Left renal cortex interstitium (tissue), 4 donors: ENCODE measurements at places on chromosomes 5 and 9. TPM values are rescaled to one million over a fixed set of nuclear protein-coding genes. Genes with fewer than 3 reads are reported as not detected.

- no peak for DNase-seq
These were observed 36.1 kb downstream of the MRPL36 start for GRCh38 chr5:1763548-1763911.

DNA sequence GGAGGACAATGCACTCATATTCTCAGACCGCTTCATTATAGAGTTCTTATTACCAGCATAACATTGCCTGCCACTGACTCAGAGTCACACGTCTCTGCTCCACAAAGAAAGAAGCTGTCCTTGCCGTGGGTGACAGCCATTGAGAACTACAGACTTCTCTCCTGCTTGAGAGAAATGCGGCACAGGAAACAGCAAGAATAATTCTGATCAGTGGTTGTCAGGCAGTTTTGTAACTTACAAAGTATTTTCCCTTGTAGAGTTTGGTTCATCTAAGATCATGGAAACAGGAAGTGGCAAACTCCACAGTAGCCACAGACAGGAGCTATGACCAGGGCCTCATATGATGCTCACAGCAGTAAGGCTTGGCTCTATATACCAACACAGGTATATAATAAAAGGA lies 47.0 kb downstream of the KCNV2 start:
- DNase-seq, result no peak

- DNase-seq, result peak; percentile 55
These were observed 97.5 kb upstream of the ARAP3 start for GRCh38 chr5:141779503-141779973.

DNA sequence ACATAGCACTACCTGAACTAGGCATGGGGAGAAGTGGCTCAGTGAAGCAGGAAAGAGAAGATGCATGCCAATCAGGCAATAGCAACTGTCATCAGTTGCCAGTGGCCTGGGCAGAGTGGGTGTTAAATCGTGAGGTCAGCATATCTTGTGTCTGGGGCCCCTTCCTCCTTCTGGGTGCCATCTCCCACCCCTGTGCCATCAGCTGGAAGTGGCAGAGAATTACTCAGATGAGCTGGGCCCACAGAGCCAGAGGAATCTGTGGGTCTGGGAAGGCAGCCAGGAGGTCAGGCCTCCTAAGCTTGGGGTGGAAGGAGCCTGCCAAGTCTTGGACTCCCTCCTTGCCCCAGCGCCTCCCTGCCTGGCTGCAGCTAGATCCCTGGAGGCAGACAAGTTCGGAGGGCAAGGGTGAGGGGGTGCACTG lies 66.5 kb downstream of the GALNT12 start:
- no peak for DNase-seq

- DNase-seq, result no peak
These were observed 122.5 kb upstream of the PANK3 start for GRCh38 chr5:168701641-168702040.

GRCh38 chr5:95815155-95815729 lies 7.3 kb downstream of the GLRX start:
- DNase-seq, result no peak

DNA sequence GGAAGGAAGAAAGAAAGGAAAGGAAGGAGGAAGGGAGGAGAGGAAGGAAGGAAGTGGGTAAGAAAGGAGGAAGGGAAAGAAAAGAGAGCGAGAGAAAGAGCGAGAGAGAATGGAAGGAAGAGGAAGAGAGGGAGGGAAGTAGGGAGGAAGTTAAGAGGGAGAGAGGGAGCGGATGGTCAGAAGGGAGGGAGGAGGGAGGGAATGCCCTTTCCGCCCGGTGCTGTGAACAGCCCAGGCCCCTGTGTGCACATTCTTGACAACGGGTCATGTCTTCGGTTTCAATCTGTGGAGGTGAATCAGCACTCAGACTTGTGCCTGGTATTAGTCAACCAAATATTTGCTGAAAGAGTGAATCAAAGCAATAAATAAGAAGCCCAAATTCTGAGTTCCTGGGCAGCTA lies 39.2 kb downstream of the PRUNE2 start:
- no peak for DNase-seq

DNA sequence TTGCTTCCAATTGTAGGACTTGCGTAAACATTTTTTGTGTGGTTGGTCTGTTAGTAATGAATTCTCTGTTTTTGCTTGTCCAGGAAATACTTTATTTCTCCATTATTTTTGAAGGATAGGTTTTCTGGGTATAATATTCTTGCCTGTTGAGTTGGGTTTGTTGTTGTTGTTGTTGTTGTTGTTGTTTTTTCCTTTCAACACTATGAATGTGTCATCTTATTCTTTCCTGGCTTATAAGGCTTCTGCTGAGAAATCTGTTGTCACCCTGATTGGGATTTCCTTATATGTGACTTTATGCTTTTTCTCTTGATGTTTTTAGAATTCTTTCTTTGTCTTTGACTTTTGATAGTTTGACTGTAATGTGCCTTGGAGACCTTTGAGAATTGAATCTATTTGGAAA lies 39.8 kb downstream of the SLF1 start:
- DNase-seq, result no peak

- no peak for DNase-seq
These were observed 9.4 kb downstream of the FLT4 start for GRCh38 chr5:180639741-180640610.

GRCh38 chr9:128138001-128138400 lies 10.5 kb upstream of the PTGES2 start:
- no peak for DNase-seq

- no peak for DNase-seq
These were observed 54.7 kb downstream of the COL23A1 start for GRCh38 chr5:178535299-178536175.

GRCh38 chr5:54453046-54453445 lies 2.5 kb upstream of the HSPB3 start:
- no peak for DNase-seq

DNA sequence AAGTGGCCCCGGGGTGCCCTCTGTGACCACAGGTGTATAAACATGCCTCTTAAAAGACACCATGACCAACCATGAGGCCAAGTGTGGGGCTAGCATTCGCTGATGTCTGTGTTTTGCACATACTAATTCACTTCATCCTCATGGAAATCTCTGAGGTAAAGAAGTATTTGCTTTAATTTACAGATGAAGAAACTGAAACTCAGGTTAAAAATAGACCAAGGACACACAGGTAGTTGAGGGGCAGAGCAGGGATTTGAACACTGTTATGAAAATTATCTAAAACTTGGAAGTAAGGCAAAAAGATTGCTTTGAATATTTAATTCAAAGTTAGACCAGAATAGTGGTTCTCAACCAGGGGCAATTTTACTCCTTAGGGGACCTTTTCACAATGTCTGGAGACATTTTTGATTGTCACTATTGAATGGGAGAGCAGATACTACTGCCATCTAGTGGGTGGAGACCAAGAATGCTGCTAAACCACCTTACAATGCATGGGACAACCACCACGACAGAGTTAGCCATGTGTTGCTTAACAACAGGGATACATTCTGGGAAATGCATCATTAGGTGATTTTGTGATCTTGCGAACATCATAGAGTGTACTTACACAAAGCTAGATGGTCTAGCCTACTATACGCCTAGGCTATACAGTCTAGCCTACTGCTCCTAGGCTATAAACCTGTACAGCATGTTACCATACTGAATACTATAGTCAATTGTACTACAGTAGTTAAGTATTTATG lies 8.0 kb upstream of the FXN start:
- DNase-seq, result no peak

DNA sequence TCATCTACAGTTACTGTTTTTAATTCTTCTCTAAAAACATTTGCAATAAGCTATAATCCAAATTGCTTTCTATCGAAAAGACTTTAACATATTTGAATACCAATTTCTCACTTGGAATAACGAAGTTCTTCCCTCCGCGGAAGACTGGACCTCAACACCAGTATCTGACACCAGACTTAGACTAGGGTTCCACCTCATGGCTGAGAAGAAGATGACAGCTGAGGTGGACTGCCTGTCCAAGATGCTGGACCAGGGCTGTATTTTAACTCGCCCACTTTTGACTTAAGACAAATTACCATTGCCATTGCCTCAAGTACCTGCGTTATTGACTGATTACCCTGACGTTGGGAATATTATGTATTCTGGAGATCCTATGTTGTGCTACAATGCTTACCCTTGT lies 34.1 kb downstream of the ZMAT2 start:
- DNase-seq, result no peak

DNA sequence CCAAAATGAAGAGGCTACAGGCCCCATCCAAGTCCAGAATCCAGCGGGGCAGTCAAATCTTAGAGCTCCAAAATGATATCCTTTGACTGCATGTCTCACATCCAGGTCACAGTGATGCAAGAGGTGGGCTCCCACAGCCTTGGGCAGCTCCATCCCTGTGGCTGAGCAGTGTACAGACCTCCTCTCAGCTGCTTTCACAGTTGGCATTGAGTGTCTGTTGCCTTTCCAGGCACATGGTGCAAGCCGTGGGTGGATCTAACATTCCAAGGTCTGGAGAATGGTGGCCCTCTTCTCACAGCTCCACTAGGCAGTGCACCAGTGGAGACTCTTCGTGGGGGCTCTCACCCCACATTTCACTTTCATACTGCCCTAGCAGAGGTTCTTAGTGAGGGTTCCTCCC lies 120.7 kb downstream of the GIN1 start:
- no peak for DNase-seq

- no peak for DNase-seq
These were observed 22.6 kb downstream of the SGTB start for GRCh38 chr5:65699338-65699737.

DNA sequence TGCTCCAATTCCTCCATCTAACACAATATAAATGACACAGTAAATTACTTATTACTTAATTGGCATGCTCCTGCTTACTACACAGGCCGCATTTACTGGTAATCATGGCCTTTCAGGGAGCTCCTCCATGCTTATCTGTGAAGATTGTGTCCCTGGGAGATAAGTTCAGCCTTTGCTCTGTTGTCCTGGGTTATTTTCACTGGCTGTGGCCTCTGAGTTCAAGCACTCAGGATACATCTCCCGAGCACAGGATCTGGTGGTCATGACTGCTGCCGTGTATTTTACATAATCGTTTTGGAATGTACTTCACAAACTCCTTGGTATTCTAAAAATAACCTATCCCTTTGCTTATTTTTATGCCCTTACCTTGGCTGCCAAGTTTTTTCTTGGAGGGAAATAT lies 215.7 kb downstream of the ICE1 start:
- DNase-seq, result no peak

DNA sequence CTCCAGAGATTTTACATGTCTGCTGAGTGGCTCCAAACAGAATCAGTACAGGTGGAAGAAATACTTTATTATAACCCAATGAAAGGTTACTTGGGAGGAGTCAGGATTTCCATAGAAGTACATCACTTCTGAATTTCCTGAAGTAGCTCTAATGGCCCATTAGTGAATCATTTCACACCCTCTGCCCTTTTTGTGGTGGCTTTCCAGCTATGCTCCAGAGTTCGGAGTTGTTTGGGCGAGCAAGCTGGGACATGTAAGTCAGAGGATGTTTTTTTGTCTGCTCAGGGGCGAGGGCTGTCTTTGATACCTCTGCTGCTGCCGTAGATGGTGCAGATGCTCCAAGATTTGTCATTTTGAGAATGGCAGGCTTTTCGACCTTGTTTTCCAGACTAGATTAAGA lies 226.1 kb downstream of the GOLPH3 start:
- no peak for DNase-seq

DNA sequence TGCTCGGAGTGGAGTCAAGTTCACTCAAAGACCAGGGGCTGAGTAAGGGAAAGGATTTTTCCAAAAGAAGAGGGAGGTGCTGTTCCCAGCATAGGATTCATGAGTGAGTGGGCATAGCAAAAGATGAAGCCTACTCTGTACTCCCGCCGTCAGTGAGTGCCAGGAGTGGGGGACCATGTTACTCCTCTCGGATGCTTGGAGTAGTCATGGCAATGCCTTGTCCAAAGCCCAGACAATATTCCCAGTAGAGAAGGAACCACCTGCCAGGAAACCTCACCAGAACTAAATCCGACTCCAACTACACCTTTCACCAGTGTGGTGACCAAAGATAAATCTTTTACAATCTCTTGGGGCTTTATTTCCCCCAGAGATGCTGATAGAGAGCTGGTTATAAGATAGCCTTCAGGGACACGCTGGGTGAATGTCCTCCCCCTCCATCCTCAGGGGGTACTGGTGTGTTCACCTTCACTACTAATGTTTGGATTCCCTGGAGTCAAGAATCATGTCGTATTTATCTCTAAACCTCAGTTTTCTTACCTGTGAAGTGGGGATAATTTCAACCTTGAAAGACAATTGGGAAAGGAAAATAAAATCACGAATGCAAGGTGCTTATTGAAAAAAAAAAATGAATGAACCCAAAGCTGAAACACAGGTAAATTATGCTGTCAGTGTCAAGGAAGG lies 165.2 kb downstream of the NSG2 start:
- DNase-seq, result no peak

GRCh38 chr9:79661279-79661678 lies 89.5 kb downstream of the TLE4 start:
- DNase-seq, result no peak

GRCh38 chr5:90747175-90747574 lies 188.6 kb downstream of the ADGRV1 start:
- no peak for DNase-seq

GRCh38 chr5:100682625-100683024 lies 147.5 kb downstream of the FAM174A start:
- no peak for DNase-seq

DNA sequence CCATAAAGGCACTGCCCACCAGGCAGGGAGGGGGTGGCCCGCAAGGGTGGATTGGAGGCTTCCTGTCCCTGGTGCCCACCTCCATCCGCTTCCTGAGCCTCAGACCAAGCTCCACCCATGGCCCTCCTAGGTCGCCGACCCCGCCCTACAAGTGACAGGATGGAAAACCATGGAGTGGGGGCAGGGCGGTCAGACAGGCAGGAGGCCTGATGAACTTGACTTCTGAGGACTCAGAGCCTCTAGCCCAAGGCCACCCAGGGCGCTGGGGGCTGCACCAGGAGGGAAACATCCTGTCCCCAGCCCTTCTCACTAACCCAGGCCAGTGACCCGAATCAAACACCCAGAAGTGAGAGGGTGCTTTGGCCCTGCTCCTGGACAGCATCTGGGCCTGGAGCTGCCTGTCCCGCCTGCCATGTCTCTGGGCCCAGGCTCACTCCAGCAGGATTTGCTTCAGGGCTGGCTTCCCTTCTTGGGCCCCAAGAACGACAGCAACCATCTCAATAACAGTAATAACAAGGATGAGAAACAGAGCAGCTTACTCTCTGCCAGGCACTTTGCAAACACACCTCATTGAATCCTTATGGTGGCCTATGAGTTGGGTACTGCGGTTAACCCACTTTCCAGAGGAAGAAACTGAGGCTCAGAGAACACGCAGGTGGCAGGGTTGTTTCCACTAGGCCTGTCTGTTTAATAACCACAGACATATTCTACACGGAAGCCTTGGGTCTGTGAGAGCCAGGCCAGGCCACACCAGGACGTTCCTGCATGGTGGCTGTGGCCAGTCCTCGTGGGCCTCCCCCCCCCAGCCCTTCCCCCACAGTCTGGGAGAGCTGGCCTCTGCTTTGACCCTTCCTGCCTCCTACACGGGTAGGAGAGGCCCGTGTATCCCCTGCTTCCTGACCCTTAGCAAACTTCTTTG lies 4.4 kb upstream of the ST6GALNAC6 start:
- no peak for DNase-seq

- DNase-seq, result no peak
These were observed 5.6 kb downstream of the GBA2 start for GRCh38 chr9:35743452-35743851.

- DNase-seq, result no peak
These were observed 70.3 kb upstream of the CNTLN start for GRCh38 chr9:17064558-17064957.

Gene ZBTB26
- 21.4 TPM for polyA plus RNA-seq

Gene COL5A1
- polyA plus RNA-seq, result 104 TPM

Gene SAXO1
- 0.24 TPM for polyA plus RNA-seq

Gene PCA3
- 1.0 TPM for polyA plus RNA-seq

Gene TXNDC8
- not detected for polyA plus RNA-seq

Gene TRAF1
- 7.8 TPM for polyA plus RNA-seq

Gene RAD1
- 34.7 TPM for polyA plus RNA-seq

Gene LHX3
- polyA plus RNA-seq, result not detected

Gene ANKRD20A1
- polyA plus RNA-seq, result 3.7 TPM

Gene SLC6A18
- 1.3 TPM for polyA plus RNA-seq

Gene TOR4A
- polyA plus RNA-seq, result 8.5 TPM
